ENCODE measurements at places on chromosomes 4 and X.

DNA sequence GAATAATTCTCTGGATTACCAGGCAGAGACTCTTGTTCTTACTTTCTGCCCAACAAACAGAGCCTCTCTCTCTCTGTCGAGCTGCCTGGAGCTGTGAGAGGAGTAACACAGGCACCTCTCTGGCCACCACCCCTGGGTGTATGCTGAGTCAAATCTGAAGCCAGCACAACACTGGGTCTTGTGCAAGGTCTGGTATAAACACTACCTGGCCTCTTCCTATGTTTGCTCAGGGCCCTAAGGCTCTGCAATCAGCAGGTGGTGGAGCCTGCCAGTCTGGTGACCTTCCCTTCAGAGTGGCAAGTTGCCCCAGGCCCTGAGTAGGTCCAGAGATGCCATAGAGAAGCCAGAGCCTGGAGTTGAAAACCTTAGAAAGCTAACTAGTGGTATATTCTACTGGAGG, 139.9 kb downstream of the CPXCR1 start:
- no peak for DNase-seq

- DNase-seq: no peak
These were observed 66.9 kb upstream of the PCDH7 start for GRCh38 chr4:30653291-30653690.

DNA sequence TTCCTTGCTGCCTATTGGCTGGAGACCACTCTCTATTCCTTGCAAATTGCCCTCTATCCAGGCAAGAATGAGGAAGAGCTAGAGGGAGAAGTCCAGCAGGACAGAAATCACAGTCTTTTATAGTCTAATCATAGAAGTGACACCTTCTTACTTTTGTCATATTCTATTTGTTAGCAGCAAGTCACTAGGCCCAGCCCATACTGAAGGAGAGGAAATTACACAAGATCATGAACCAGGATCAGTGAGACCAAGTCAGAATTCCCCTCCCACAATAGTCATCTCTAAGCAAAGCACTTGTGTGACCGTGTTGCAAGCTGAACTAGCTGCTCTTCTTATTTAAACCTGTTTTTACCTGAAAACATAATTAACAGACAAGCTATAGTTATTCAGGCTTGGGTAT, 317.7 kb downstream of the INPP4B start:
- no peak for DNase-seq

DNA sequence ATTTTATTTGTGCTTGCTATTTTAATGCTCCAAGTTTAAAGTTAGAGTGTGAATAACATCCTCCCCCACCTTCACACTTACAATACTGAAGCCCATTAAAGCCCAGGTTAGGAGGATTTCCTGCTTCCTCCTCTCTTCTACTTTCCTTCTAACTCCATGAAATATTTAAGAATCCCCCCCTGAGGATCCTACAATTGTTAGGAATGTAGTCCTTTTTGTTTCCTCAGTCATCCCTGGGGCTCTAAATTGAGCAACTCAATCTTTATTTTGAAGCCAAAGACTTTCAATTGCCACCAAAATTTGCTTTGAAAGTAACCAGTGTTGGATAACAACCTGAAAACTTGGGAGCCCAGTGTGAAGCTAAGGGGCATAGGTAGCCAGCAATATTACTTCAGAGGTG, 276.9 kb downstream of the FAM47A start:
- DNase-seq: no peak

GRCh38 chr4:125104616-125105015, 210.1 kb upstream of the FAT4 start:
- DNase-seq: no peak
